ENCODE measurements at places on chromosomes 1 and 21.

DNA sequence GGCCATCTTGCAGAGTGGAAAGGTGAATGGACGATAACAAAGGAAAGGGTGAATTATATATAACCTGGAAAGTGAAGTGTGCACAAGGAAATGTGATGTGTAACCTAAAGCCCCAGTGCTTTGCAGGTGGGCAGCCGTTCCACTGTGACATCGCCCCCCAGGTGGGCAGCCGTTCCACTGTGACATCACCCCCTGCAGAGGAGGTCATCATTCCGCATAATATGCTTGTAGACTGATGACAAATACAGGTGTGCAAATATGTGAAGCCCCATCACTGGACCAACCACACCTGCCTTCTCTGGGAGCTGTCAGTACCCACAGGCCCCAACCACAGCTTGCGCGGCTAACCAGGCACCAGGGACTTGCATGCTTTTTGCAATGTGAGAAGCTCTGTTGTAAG, 4.7 kb upstream of the ZNF496 start:
- DNase-seq: no peak

- DNase-seq: no peak
Observed at GRCh38 chr1:51231120-51231519, 5.0 kb upstream of the RNF11 start.

DNA sequence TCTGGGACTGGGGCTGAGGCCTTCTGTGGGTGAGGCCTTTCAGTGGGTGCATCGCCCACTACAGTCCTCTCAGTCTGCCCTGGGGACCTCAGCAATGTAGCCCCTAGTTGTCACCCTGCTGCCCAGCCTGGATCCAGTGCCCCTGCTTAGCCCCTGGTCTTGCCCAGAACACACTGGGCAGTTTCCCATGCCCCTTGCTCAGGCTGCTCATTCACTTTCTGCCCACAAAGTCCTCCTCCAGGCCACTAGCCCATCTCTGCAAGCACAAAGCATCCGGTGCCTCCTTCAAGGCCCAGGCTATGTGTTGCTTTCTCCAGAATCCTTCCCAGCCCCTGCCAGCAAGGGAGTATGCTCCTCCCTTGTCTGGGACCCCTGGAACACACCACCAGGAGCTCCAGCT, 5.4 kb upstream of the ADORA1 start:
- DNase-seq: no peak

GRCh38 chr1:5968161-5968736, 24.0 kb downstream of the NPHP4 start:
- DNase-seq: no peak

GRCh38 chr1:163085904-163086268, 16.7 kb downstream of the RGS4 start:
- no peak for DNase-seq

GRCh38 chr1:58717979-58718378, 18.1 kb upstream of the MYSM1 start:
- no peak for DNase-seq

DNA sequence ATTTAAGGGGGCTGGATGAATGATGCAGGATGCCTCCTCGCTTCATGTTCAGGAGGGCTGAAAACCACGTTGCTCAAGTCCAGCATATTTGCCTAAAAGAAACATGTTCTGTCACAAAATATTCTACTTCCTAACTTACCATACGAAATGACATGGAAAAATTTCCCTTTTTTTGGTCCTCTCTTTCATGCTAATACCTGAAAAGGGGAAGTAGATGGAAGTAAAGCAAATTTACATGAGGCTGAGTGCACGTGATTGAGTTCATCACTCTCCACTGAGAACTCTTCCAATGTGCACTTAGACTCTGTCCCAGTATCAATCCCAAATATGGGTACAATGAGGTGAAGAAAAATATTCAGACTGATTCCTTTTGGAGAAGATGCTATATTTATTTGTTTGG, 23.0 kb downstream of the XCL2 start:
- no peak for DNase-seq

- no peak for DNase-seq
Observed at GRCh38 chr1:34915521-34915920, 13.9 kb downstream of the DLGAP3 start.

GRCh38 chr1:150237746-150238145, 1.8 kb upstream of the ANP32E start:
- DNase-seq: no peak

DNA sequence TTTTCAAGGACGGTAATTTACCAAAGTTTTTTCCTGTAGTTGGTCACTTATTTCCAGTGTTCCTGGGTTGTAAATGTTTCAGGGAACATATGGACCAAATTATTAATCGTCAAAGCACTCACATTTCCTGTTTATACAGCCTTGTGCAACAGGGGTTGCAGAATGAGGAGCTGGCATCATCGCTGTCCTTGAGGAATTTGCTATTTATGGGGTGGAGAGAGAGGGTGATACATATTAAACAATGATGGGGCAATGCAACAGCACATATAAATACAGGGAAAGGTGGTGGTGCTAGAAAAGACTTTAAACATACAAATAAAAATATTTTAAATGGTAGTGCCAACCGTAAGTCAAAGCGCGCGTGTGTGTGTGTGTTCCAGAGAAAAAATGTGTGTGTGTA, 369.8 kb downstream of the NPHP4 start:
- no peak for DNase-seq

DNA sequence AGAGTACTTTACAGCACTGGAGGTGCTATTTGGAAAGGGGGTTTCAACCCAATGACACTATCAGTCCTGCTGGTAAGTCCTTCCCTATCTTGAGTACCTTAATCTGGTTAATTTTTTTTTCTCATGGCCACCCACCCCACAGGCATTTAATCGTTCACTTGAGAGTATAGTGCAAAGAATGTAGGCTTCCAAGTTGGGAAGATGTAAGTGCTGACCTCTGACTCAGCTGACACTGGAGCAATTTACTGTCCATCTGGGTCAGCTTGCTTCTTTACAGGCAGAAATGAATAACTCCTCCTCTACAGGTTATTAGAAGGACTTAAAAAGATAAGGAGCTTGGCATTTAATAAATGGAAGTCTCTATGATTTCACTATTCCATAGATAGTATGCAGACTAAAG, 89.6 kb downstream of the AK5 start:
- DNase-seq: no peak

DNA sequence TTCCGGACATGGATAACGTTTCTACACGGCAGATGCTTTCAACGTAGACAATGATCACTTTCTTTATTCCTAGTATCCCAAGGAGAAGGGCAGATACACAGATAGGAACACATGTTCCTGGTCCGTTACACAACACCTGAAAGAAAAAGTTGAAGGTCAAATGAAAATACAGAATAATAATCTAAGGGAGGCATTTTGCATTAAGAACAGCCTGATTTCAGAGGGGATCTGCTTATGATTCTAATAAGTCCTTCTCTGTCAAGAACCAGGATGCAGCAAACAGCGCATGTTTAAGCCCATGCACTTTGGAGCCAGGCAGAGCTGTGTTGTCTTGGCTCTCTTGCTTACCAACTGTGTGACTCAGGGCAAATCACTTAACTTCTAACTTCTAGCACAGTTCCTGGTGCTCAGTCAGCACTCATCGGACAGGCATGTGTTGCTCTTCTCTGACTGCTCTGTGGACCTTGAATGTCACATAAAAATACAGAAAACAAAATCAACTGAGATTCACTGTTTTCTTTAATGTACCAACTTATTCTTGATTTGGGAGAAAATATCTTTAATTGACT, 56.3 kb upstream of the CNN3 start:
- no peak for DNase-seq

DNA sequence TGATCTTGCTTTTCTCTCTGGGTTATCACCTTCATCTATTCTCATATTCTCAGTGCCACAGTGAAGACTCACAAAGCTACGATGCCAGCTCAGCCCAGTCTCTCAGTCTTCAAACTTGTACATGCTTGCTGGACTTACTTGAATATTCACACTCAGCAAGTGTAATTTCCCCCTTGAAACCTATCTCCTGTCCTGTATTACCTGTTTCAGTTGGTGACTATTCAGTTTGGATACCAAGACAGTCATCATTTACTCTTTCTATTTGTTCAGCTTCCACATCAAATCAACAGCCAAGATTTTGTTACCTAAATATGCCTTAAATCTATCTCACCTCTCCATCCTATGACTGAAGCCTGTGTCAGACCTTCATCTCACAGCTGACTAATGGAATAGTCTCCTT, 209.7 kb downstream of the LRRC7 start:
- no peak for DNase-seq

DNA sequence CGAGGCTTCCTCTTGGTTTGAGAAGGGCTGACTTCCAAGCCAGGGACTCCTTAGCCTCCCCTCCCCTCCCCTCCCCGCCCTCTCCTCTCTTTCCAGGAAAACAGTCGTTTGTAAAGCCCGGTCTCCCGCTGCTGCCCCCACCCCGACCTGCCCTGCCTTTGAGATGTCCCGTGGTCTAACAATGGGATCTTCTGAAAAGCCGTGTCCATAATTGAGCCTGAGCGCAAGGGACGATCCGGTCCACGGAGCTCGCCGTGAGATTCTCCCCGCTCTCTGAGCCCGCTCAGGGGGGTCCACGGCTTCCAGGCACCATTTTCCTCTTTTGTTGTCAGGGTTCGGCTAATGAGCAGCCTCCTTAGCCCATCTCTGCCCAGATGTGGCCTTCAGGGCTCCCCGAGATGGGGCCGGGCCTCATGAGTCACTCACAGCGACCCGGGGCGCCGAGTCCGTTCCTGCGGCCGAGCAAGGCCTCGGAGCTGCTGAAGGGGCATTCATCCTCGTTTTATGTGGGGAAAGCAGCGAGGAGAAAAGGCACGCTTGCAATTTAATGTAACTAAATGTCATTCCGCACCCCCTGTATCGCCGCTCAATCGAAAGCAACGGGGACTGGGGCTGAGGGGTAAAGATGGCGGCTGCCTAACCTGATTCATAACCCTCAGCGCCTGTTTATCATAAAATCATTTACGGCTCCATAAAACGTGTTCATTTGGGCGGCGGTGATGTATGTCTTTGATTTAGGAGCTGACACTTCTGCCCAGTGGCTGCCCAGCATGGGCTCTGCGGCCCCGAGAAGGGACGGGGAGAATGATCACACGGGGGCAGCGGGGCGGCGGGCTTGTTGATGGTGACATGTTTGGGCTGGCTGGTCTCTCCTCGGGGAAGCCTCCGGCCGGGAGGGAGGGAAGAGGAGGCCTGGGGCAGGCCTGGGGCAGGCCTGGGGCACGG, 232.6 kb upstream of the C1orf174 start:
- DNase-seq: no peak

- no peak for DNase-seq
Observed at GRCh38 chr21:33028773-33029384, 3.1 kb downstream of the OLIG2 start.

DNA sequence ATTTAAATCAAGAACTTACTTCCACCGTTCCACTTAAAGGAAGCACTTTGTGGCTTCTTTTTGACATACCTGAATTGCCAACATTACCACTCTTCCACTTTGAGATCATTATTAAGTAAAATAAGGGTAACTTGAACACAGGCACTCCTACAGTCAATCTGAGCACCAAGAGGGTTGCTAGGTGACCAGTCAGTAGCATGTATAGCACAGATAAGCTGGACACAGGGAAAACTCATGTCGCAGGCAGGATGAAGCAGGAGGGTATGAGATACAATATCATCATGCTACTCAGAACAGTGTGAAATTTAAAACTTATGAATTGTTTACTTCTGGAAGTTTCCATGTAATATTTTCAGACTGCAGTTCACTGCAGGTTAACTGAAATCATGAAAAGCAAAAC, 47.0 kb upstream of the RAP1GAP start:
- DNase-seq: no peak

DNA sequence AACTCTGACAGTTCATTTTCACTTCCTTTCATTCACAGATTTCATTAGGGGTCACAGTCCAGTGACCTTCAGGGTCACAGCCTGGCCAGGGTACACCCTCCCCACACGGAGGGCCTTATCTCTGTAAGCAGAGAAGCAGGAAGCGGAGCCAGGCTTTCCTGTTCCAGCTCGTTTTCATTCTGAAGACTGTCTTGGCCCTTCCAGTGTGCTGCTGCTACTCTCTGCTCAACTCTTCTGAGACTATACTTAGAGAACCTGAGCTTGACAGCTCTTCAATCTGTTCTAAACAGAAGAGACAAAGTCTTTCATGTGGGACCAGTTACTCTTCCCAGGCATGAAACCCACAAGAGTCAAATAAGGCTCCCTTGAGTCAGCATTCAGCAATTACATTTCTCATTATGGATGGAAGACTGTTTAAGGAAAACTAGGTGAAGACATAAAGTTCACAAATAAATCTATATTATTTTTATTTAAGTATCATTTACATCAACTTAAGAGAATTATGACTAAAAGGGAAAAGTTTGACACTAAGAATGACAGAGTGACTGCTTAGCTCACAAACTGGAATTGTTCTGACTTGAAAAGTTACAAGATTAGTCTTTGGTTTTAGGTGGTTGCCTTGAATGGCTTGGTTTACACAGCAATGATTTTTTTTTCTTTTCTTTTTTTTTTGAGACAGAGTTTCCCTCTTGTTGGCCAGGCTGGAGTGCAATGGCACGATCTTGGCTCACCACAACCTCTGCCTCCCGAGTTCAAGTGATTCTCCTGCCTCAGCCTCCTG, 4.8 kb upstream of the TDRD10 start:
- no peak for DNase-seq

DNA sequence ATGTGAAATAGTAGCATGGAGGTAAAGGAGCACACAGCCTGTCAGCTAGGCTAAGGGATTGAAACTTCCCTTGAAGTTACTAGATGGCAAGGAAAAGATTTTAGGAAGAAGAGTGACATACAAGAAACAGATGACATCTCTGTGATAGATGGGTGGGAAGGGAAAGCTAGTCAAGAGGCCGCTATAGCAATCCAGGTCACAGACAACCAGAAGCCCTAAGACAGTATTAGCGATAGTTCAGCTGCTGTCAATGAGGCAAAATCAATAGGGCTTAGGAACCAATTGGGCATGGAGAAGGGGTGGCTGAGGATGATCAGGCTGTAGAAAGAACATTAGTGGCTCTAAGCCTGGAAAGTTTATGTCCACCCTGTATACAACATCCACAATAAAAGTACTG, 111.1 kb downstream of the GLUL start:
- DNase-seq: no peak

GRCh38 chr1:171172471-171172870, 12.6 kb upstream of the FMO2 start:
- DNase-seq: no peak

DNA sequence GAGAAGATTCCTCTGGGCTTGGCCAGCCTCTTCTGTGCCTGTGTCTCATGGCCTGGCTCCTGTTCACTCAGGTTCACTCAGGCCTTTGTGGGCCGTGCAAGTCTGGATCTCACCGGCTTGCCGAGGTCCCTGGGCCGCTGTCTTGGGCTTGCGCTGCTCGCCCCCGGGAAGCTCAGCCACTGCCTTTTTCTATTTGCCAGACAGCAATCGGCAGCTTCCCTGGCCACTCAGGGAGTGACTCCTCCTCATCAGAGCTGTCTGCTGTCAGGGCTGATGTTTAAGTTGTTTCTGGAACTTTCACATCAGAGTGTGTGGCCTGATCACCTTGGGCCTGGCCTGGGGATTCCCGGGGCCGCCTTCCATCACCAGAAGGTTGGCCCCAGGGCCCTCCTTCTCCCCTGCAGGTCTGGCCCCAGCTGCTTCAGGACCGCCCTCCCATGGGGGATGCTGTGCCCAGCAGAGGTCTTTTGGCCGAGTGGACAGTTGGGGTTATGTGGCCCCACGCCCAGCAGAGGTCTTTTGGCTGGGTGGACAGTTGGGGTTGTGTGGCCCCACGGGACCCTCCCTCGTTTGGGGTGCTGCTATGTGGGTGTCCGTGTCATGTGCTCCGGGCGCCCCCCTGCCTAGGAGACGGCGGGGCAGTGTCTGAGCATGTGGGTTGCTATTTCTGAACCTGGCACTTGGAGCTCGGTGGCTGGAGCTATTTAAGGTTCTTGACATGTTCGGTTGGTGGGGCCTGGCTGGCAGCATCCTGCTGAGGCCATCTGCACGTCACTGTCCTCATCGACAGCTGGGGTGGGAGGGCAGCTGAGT, 12.5 kb downstream of the SLX9 start:
- no peak for DNase-seq
